DMS79 (cell line): ENCODE measurements at places on chromosomes 4 and X.

DNA sequence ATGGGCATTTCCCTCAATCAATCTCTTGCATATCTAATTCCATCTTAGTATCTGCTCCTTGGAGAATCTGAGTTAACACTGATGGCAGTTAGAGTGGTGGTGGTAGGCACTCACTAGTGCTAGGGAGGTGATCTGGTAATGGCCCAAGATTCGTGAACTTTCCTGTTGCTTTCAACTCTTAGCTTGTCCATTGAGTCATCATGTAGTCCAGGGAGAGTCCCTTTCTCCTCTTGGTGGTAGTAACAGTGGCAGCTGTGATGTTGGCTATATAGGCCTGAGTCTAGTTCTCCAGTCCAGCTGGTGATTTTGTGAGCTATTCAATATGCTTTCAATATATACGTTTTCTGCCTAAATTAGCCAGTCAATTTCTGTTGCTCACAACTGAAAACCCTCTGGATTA, 7.0 kb upstream of the XKRX start:
- DNase-seq = no peak

DNA sequence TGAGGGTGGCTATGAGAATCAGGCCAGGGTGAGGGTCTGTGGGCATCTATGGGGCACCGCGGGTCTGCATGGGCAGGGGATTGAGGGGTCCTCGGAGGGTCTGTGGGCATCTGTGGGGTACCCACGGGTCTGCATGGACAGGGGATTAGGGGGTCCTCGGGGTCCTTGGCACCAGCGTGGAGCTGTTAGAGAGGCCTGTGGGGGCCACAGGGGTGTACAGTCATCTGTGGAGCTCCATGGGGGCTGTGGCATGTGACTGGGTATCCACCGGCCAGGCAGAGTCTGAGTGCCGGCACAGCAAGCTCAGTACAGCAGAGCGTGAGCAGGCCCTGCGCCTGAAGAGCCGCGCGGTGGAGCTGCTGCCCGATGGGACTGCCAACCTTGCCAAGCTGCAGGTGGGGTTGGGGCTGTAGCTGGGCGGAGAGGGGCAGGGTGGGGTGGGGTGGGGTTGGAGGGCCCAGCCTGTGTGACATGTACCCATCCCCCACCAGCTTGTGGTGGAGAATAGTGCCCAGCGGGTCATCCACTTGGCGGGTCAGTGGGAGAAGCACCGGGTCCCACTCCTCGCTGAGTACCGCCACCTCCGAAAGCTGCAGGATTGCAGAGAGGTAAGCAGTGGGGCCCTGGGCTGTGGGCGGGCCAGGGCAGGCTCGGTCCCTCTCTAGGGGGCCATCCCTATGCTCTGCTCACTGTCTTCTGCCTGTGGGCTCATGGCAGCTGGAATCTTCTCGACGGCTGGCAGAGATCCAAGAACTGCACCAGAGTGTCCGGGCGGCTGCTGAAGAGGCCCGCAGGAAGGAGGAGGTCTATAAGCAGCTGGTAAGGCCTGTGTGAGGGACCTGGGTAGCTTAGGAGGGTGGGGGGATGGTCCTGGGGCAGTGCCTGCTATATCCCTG, 12.9 kb downstream of the CCDC22 start:
- no peak for DNase-seq

- no peak for DNase-seq
Measured at GRCh38 chrX:30296408-30297254, 12.6 kb downstream of the NR0B1 start.

DNA sequence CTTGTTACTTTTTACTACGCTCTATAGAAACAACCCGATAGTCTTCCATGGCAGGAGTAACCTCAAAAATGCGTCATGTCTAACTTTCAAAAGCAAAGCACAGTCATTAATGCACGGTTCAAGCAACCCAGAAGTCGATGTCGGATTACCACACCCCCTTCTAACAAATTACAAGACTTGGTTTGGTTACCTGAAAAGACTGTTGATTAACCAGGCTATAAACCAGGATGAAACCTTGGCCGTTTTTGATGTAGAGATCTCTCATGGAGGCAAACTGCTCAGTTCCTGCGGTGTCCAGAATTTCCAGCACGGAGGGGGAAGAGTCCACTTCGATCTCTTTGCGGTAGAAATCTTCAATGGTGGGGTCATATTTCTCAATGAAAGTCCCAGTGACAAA, 2.4 kb downstream of the RAP2C start:
- no peak for DNase-seq

DNA sequence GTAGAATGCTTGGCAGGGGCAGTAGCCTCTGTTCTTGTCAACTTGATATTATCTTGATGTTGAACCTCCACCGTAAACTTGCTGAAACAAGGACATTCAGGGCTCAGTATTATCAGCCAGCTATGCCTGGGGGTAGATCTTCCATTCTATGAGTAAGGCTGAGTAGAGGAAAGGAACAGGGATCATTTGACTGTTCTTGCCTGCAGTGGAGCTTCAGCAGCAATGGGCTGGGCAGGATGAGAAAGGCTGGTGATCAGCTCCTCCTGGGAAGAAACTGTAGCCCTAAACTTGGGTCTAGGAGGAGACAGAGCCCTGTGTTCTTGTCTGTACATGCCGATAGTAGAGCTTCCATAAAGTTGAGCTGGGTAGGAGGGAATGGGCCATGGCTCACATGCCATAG, 127.2 kb downstream of the CCSER1 start:
- DNase-seq = no peak

DNA sequence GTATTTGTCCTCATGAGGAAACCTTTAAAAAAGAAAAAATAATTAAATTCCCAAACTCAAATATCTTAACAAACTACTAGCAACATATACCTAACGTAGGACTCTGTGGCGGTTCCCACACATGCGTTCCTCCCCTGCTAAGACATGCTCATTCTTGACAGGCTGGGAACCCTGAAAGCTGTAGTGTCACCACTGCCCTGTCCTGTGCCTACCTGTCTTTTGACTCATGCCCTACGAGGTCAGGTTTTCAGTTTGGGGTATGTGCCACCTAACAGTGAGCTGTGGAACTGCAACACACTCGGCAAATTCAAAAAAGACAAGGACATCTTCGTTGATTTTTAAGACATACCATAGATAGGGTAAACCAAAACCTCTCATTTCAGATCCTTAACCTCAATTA, 17.8 kb downstream of the IDS start:
- DNase-seq = no peak

GRCh38 chr4:27720010-27720766, 859.5 kb downstream of the STIM2 start:
- DNase-seq = no peak

DNA sequence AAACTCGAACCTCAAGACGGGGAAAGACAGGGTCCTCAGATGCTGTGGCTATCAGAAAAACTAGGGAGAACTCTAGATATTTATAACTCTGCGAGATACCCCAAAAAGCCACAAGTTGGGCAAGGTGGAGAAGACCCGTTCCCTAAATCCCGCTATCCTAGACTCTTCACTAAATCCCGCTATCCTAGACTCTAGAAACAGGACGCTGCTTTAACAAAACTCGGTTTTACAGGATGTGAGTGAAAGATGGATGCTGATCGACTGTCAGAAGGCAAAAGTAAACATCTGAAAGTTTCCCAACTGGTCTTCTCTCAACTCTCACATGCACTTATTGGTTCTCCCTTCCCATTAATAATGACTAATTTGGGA, 270 bp downstream of the DNAAF6 start:
- DNase-seq = no peak

- DNase-seq = no peak
Measured at GRCh38 chr4:77820649-77821561, 1.7 kb upstream of the CNOT6L start.

DNA sequence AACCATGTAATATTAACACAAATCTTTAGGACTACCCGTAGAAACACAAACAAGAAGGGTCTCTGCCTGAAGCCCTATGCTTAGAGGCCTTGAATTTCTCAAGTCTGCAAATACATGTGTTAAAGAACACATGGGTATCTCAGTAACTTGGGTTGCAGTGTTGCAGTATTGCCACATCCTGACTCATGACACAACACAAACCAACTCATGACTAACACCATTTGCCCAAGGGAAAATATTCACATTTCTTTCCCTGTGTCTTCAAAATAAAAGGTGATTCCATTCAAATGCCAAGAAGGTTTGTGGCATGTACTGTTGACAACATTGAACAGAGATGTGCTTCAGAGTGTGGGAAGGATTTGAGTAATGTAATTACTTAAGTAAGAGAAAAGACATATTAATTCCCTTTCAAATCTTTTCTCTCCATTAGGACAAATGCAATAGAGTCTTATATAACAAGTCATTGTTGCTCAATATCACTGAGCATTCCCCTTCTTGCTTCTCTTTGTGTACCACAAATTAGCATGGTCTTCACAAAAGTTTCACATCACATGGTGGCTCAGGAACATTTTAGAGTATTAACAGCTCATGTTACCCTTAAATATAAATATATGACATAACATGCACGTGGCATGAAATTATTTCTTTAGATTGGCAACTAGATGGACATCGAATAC, 487.1 kb downstream of the STPG2 start:
- no peak for DNase-seq

GRCh38 chr4:66741081-66741480, 804.2 kb downstream of the CENPC start:
- DNase-seq = no peak

DNA sequence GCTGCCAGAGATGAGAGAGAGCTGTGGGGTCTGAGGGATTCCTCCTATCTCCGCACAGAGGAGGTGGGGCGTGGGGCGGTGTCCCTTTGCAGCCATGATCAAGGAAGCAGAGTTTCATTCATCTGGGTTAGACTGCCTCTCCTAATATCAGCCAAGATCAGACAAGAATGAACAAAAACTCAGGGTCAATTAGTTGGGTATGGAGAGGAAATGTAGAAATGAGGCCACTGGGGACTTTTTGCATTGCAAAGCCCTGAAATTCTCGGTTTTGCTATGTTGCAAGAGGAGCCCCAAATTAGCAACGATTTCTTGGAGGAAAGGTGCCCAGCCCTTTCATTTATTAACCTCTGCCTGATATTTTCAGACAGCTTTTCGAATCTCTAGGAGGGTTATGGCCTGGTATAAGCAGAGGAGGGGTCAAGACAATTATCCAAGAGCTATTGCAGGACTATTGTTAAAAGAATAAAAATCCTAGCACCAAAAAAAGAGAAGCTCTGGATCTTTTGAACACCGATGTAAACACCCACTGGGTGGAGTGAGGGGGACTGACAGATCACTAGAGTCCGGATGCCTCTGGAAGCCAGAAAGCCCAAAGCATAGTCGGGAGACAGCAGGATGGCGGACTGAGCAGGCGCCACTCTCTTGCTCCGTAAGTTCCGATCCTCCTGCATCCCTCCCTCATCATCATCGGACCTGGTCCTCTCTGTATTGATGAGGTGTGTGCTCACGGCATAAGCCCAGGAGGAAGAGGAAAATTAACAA, 34.4 kb upstream of the ACSL1 start:
- DNase-seq = no peak

DNA sequence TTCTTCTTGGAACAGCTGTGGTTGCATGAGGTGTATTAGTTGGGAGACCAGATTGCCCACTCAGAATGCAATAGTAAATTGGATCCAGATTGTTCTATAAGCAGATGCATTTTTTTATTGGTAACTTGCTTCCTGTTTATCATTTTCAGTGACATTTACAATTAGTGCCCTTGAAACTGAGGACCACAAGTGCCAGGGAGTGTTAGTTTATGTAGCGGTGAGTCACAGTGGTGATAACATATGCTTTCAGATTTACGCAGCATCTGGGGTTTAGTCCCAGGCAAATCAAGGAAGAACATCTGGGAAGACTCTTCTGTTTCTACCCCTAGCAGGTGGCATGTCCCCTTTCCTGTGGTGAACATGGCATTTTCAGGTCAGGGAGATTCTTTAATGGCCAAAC, 24.1 kb downstream of the FRMPD4 start:
- DNase-seq = no peak

- no peak for DNase-seq
Measured at GRCh38 chr4:43456383-43456782, 563.9 kb downstream of the GRXCR1 start.

DNA sequence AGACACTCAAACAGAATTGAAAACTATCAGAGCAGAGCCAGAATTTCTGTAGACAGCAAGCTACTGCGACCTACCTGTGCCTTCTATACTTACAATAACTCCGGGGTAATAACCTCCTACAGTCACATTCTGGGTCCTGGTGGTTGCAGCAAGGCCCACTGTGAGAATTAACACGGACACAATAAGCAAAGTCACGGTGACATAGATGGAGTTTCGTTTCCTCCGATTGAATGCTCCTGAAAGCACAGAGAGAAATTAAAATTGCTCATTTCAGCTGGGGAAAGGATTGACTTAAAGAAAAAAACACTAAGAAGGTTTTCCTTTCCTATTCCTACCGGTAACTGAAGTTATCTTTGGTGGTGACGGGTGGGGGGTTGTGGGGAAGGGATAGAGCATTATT, 7.0 kb downstream of the TMEM255A start:
- DNase-seq = no peak

DNA sequence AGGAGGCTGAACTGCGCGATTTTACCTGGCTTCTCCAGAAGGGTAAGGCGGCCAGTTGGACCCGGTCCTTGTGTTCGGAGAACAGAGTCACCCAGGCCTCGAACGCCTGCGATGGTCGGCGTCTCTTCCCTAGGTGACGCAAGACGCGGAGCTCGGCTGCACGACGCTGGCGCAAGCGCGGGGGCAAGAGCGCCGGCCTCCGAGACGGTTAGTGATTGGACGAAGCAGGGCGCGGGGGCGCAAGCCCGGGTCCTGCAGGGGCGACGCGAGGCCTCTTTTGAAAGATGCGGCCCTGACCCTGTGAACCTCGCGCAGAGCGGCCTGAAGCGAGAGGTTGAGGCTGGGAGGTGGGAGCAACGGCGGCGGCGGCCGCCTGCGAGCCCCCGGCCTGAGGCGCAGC, 428 bp downstream of the ADAD1 start:
- no peak for DNase-seq

DNA sequence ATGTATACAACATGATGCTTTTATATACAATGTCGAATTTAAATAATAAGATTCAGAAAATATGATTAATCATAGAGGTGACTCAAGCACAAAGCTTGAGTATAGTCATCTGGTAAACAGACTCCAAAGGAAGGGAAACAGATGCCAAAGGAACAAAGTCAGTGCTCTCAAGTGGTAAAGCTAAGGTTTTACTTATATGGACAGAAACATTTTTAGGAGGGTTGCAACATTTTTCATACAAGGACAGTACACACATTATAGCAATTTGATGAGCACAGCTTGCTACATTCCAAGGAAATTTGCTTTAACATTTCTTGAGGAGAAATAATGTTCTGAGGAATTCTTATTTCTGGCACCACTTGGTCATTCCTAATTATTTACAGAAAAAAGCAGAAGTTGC, 333.4 kb upstream of the AADAT start:
- no peak for DNase-seq

DNA sequence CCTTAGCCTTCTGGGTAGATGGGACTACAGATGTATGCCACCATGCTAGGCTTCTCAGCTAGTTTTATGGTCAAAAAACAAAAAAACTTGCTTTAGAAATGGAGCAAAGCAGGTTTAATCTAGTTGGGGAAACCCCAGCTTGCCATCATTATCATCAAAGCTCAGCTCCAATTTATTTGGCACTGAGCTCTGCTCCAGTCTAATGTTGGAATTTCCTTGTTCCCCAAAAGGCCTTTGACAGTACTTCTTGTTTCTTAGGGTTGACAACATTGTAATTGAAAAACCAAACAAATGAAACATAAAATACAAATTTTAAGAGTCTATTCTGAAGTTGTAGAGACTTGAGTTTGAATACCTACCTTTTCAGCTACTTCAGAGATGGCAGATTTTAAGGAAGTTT, 48.0 kb downstream of the MRPL1 start:
- DNase-seq = no peak

GRCh38 chr4:156971676-156972378, at the start of gene PDGFC:
TSS of gene PDGFC (minus strand) at chr4:156971799. CDS start at chr4:156970903, 896 bp downstream.
- no peak for DNase-seq
